Bronchus fibroblast of lung (primary cell): ENCODE measurements at places on chromosomes 11 and 22. TPM values are rescaled to one million over a fixed set of nuclear protein-coding genes. Genes with fewer than 3 reads are reported as not detected.

The OR52N1 gene
- total RNA-seq: not detected in 2 replicates

The GDPD4 gene
- not detected in 2 replicates for total RNA-seq

The TP53I11 gene
- 46.5 and 54.3 TPM in 2 replicates for total RNA-seq

The SPON1 gene
- 0.17 and 0.45 TPM in 2 replicates for total RNA-seq

The MAPK8IP1 gene
- 8.8 and 11.6 TPM in 2 replicates for total RNA-seq

The TBX1 gene
- total RNA-seq: under 0.01 TPM in 1 of 2 replicates, not detected in the other

The CENATAC gene
- total RNA-seq: 7.1 and 7.9 TPM in 2 replicates

The CUL5 gene
- total RNA-seq: 15.5 and 17.5 TPM in 2 replicates

The SULT4A1 gene
- total RNA-seq: 0.15 and 0.17 TPM in 2 replicates

The TSPAN18 gene
- not detected in 2 replicates for total RNA-seq

The TMA7B gene
- not detected in 2 replicates for total RNA-seq

The APOL6 gene
- 4.3 and 5.0 TPM in 2 replicates for total RNA-seq

The KIAA0930 gene
- total RNA-seq: 15.5 and 16.3 TPM in 2 replicates

The OR4A16 gene
- total RNA-seq: not detected in 2 replicates

The OR51G2 gene
- not detected in 2 replicates for total RNA-seq

The IGSF22 gene
- total RNA-seq: under 0.01 TPM in 1 of 2 replicates, not detected in the other

The GPR83 gene
- under 0.01 TPM in 1 of 2 replicates, not detected in the other for total RNA-seq

The MRGPRX3 gene
- not detected in 2 replicates for total RNA-seq

The ENTHD1 gene
- not detected in 2 replicates for total RNA-seq

The LPXN gene
- 6.1 and 6.4 TPM in 2 replicates for total RNA-seq

The C11orf21 gene
- under 0.01 TPM in 1 of 2 replicates, not detected in the other for total RNA-seq

The MS4A14 gene
- total RNA-seq: not detected in 2 replicates

The DCHS1 gene
- total RNA-seq: 4.2 and 4.3 TPM in 2 replicates

The LINC01488 gene
- total RNA-seq: not detected in 2 replicates

The XKR3 gene
- not detected in 2 replicates for total RNA-seq

The ANO9 gene
- under 0.01 TPM in 1 of 2 replicates, not detected in the other for total RNA-seq

The LYVE1 gene
- not detected in 2 replicates for total RNA-seq

The ACO2 gene
- total RNA-seq: 79.2 and 83.8 TPM in 2 replicates

The NCR3LG1 gene
- 4.2 and 5.6 TPM in 2 replicates for total RNA-seq

The IGLL1 gene
- total RNA-seq: not detected in 2 replicates

The GRAP2 gene
- total RNA-seq: not detected in 2 replicates

The FAM76B gene
- 11.6 and 15.6 TPM in 2 replicates for total RNA-seq

The BIRC3 gene
- total RNA-seq: 1.9 and 2.0 TPM in 2 replicates

The HORMAD2 gene
- total RNA-seq: not detected in 2 replicates

The ARHGEF12 gene
- 28.2 and 33.6 TPM in 2 replicates for total RNA-seq

The SERHL2 gene
- total RNA-seq: 2.4 and 3.0 TPM in 2 replicates

The VPS37C gene
- 14.3 and 15.6 TPM in 2 replicates for total RNA-seq

The MUC15 gene
- under 0.01 and 0.17 TPM in 2 replicates for total RNA-seq

The EHD1 gene
- 71.1 and 79.8 TPM in 2 replicates for total RNA-seq

The APOBEC3C gene
- total RNA-seq: 22.4 and 24.5 TPM in 2 replicates

The IFTAP gene
- 31.1 and 31.4 TPM in 2 replicates for total RNA-seq

The DLAT gene
- 38.2 and 43.4 TPM in 2 replicates for total RNA-seq

The CASP5 gene
- not detected in 2 replicates for total RNA-seq
